CD4-positive, alpha-beta T cell treated with Interleukin-17A for 1 hour (primary cell): ENCODE measurements at places on chromosomes 4 and X.

GRCh38 chr4:98692411-98692810 is 34.0 kb upstream of the TSPAN5 start:
- DNase-seq = no peak

GRCh38 chr4:40848251-40848650 is 98.5 kb downstream of the NSUN7 start:
- no peak for DNase-seq

- no peak for DNase-seq
Observed at GRCh38 chr4:7134737-7135388, 57.5 kb upstream of the SORCS2 start.

- no peak for DNase-seq
Observed at GRCh38 chr4:90857081-90857820, 730.1 kb downstream of the CCSER1 start.

DNA sequence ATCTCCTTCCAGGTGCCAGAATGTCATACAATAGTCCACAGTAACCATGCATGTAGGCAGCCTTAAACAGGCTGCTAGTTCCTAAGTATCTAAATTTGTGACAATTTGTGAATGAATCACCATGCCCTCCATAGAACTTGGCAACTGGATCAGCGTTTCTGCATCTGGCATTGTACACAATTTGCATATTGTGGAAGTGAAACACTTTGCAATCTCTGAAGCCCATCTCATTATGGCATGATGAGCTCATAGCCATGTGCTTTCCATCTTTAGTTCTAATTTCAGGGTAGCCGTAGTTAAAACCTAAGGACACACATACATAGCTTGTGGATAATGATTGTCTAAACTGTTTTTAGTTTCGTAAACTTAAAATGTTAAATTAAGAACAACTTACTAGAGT is 573.6 kb downstream of the PPP4R3C start:
- DNase-seq = no peak

- DNase-seq = no peak
Observed at GRCh38 chr4:72314869-72315268, 254.2 kb downstream of the ADAMTS3 start.

- no peak for DNase-seq
Observed at GRCh38 chr4:8501781-8502180, 61.2 kb downstream of the TRMT44 start.

DNA sequence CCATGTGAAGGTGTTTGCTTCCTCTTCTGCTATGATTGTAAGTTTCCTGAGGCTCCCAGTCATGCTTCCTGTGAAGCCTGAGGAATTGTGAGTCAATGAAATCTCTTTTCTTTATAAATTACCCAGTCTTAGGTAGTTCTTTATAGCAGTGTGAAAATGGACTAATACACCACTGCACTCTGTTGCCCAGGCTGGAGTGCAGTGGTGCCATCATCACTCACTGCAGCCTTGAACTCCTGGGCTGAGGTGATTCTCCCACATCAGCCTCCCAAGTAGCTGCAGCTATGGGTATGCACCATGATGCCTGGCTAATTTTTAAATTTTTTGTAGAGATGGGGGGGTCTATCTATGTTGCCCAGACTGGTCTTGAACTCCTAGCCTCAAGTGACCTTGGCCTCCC is 15.8 kb upstream of the IGFBP7 start:
- DNase-seq = no peak

GRCh38 chr4:15563871-15564270 is 91.3 kb downstream of the FBXL5 start:
- DNase-seq = no peak

DNA sequence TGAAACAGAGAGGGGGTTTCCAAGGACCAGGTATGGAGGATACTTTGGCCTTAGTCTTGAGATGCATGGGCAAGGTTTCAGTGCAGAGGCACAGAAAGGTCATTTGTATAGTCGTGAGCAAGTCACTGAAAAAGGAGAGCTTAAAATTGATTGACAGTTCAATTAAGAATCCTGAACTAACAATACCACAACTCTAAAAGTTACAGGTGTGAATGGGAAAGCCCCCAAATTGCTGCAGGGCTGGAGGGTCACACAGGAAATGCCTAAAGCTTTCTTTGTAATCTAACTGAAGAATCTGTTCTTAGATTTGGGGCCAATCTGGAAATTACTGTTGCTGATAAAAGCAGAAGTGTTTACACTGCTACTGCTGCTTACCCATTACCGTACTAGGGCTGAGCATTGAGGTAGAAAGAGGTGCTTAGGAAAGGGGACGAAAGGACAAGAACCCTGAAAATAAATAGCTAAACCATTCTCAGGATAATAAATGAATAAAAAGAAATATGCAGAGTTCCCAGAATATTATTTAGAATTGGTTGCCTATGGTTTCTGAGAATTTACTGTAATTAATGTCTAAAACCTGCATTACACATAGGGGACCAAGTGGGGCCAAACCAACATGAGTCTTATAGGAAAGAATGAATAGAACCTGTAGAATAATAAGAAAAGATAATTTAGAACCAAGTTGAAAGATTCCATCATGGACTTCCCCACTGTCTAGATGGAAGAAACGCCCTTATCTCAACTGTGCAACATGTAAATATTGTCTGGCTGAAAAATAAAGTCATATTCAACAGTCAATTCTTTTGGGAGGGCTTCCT is 91.9 kb upstream of the PPP1R2C start:
- peak; percentile 1 for DNase-seq

DNA sequence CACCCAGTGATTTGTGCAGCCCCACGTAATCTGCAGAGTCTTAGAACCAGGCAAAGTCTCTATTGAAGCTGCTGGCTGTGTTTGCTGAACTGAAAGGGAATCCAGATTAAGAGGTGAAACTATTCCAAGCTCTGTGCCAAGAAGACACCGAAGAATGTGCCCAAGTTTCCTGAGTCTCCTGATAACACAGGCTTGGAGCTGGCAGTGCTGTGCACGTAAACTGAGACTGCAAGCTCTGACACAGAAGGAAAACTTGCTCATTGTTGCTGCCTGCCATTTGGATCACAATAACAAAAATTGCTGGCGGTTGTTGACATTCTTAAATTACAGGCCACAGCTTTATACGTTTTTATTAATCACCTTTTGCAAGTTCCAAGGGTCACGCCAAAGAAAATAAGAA is 60.2 kb upstream of the VCX3B start:
- DNase-seq = no peak

- DNase-seq = no peak
Observed at GRCh38 chr4:169398316-169398715, 127.6 kb upstream of the SH3RF1 start.

- DNase-seq = peak; percentile 70
Observed at GRCh38 chr4:18593297-18594002, 571.9 kb upstream of the LCORL start.

DNA sequence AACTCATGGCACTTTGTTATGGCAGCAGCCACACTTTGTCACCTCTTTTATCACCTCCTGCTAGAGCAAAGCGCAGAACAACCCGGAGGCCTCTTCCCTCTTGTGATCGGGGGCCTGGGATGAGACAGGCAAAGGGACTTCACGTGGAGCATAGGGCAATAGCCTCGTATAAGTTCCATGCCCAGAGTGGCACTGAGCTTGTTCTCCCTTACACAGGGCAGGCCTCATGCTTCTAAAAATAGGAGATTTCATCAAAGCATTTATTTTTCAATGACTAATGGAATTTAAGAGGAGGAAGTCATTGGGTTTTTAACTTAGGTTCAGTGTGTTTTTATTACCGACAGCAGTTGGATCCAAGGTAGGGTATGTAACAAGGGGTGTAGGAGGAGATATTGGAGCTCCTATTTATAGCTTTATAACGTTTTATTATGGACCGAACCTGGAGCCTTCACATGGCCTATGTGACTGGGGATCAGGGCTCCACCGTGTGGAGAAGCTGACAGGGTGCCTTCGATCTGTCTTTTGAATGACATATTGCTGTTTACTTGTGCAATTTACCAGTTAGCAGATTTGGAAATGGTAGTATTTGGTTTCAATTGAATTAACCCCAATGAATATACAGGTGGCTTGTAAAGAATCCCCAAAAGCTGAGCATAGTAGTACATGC is 93.8 kb downstream of the SLC2A9 start:
- no peak for DNase-seq

DNA sequence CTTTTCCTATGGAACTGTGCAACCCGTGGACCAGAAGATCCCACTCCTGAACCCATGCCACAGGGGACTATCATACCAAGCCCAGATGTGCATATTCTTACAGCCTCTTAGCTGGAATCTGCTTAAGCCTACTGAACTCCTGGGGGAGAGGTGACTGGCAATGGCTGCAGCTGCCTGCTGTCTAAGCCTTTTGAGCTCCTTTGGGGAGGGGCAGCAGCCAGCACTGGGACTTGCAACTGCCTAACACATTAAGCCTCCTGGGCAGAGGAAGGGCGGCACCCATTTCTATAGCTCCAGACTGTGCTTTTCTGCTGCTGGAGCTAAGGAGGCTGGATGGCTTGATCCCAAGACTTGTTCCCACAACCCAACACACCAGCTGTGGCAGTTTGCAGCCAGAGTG is 117.9 kb upstream of the VEGFC start:
- no peak for DNase-seq

GRCh38 chr4:142248946-142249345 is 597.2 kb downstream of the INPP4B start:
- DNase-seq = no peak

- no peak for DNase-seq
Observed at GRCh38 chrX:44088510-44089144, 115.4 kb upstream of the NDP start.

GRCh38 chrX:143768976-143769375 is 48.4 kb upstream of the SPANXN2 start:
- DNase-seq = no peak

- no peak for DNase-seq
Observed at GRCh38 chr4:110020139-110020538, 107.5 kb downstream of the EGF start.

- DNase-seq = no peak
Observed at GRCh38 chr4:25621027-25621930, 34.4 kb upstream of the SLC34A2 start.
